ENCODE measurements at places on chromosomes 5 and 9.

- DNase-seq = no peak
Measured at GRCh38 chr5:125874057-125874456, 549.2 kb upstream of the GRAMD2B start.

GRCh38 chr9:91211414-91211813 is 150.3 kb downstream of the AUH start:
- DNase-seq = no peak

DNA sequence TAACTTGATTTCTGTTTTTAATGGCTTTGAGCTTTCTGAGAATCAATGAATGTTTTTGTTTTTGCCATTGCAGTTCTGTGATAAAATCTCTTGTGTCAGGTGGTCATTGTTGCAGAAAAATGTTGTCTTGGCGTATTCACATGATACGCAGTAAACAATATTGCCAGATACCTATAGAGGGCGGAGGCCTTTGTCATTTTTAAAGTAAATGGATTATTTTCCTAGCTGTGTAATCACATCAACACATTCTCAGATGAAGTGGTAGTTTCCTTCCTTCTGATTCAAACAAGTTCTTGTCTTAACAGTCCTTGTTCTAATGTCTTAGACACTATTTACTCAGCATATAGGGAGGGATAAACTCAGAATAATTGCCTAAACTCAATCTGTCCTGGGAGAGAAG is 109.9 kb upstream of the DAB2 start:
- no peak for DNase-seq

- DNase-seq = no peak
Measured at GRCh38 chr5:153891394-153891793, 147.3 kb downstream of the FAM114A2 start.

GRCh38 chr9:133518200-133518599 is 6.6 kb downstream of the MYMK start:
- no peak for DNase-seq

DNA sequence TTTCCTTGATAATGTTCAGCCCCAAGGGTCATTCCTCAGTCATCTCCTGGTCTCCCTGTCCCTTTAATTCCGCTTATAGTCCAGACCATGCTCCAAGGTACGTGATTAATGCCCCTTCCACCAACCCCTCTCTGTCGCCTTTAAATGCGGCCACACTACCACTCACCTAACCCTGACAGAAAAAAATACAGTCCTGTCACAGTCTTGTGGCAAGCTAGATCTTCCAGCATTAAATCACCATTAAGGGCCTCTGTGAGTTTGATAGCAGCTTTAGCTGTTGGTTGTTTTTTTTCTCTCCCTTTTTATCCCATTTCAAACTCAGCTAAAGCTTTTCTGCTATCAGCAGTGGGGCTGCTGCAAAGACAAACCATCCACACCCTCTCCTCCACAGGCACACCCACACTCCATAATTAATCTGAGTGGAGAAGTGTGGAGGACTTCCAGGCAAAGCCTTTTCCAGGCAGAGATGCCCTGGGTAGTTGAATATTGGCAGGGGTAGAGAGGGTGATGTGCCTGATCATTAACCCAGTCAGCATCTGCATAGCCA is 522.7 kb upstream of the CLINT1 start:
- DNase-seq = no peak

DNA sequence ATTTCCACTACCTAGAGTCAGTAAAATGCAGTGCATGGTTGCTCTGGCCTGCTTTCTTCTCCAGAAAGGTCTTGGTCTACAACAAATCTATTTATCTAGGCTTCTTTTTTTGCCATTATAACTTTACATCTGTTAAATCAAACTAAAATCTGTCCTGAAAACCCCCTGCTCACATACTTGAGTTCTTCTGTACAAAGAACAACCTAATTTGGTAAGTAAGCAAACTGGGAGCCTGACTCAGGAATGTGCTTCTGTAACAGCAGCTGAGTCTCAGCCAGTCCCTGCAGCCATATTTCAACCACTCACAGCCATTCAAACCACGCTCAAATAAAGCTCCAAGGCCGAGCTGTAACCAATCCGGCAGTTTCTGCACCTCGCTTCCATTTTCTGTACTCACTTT is 95.8 kb downstream of the PLPP1 start:
- DNase-seq = no peak

DNA sequence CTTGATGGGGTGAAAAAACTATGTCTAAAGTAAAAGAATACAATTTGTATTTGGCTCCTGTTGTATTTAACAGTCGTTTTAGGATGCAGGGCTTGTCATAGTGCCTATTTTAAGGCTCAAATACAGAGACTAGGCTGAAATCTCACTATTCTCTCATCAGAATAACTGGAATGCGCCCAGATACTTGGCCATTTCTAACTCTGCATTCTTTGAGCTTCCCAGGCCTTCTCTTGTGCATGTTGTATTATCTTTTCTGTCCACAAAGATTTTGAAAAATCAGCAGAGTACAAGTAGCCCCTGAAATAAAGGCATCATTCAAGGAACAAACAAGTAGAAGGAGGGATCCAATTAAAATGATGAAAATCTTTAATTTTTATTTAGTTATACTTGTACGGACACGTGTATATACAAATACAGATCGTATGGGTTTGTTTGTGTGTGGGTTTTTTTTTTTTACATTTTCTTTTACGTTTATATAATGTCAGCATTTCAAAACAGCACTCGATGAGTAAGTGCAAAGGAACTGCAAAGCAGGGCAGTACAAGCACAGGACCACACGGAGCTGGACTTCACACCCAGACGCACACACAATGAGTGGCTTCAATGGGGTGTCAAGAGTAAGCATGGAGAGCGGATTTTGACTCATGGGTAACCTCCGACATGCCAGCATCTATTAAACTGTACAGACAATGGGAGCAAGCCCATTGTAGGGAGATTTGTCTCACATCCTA is 294.0 kb downstream of the EFNA5 start:
- DNase-seq = no peak

GRCh38 chr5:32027717-32028458 is 146.2 kb downstream of the GOLPH3 start:
- DNase-seq = no peak

DNA sequence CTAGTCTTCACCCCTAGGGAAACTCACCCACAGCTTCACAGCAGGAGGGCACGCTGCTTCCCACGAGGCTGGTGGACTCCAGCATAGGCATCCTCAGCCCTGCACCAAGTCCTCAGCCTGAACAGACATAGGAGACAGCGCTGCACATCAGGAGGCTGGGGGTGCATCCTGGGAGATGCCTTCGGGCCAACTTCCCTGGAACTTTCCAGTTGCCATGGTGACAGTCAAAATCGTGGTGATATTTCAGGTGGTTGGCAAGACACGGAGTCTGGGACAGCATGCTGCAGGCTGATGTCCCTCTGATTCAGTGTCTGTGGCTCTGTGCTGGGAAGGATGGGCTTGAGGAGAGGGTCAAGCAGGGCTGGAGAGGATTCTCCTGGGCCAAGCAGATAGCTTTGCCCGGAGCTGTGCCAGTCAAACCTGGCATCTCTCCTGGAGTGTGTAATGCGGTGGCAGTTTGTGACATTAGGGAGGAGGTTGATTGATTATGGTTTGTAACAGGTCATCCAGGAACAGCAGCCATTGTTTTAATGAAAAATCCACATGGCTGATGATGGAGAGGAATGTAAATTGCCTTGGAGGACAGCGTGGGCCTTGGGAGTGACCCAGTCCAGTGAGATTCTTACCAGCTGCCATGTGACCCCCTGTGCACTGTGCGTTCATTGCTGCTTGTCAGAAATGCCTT is 35.6 kb upstream of the SEMA4D start:
- DNase-seq = no peak

- no peak for DNase-seq
Measured at GRCh38 chr9:114688909-114689610, 7.1 kb upstream of the TEX48 start.

DNA sequence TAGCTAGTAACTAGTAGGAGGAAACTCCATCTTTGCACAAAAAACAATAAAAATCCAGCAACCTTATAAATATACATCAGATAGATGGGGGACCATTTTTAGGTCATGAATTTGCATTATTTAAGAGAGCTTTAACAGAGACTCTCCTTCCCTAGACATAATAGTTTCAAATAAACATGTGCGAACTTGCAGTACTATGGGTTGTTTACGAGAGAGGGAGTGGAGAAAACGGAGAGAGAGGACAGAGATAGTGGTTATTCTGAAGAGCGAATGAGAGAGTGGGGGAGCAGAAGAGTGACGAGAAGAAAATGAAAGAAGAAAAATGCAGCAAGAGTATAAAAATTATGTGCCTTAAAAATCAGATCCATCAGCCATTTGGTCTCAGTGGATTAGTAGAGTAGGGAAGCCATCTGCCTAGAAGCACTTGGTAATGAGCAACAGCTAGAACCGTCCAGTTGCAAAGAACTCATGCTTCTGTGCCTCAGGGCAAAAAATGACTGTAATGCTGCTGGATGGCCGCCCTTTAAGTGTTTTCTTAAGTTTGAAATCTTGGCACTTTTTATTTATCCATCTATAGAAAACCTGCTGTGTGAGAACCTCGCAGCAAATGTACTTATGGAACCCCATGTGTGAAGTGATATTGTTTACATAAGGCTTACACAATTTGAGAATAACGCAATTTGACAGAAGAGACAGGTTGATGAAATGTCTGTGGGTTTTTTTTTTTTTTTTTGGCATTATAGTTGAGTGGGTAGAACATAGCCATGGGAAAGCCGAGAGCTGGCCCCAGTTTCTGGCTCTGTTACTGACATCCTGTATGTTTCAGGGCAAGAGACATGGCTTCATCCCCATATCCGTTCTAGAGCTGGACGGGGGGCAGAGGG is 95.6 kb upstream of the ZNF608 start:
- no peak for DNase-seq

- no peak for DNase-seq
Measured at GRCh38 chr9:134670851-134671281, 29.3 kb downstream of the COL5A1 start.

GRCh38 chr9:109423877-109424276 is 74.2 kb downstream of the PTPN3 start:
- no peak for DNase-seq

DNA sequence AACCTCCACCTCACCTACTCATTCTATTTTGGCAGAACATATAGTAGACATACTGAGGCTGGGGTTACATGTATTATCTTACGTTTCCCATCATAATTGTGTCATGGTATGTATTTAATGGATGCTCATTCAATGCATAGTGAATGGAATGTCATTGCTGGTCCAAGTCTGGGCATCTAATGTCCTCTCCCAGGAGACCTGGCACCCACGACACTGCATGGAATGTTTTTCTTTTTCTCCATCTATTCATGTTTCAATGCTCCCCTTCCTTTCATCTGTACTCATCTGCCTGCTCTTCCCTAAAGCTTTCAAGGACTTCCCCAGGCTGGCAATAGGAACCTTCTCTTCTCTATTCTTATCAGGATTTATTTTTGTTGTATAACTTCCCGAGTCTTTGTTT is 50.8 kb upstream of the SLIT3 start:
- DNase-seq = no peak

DNA sequence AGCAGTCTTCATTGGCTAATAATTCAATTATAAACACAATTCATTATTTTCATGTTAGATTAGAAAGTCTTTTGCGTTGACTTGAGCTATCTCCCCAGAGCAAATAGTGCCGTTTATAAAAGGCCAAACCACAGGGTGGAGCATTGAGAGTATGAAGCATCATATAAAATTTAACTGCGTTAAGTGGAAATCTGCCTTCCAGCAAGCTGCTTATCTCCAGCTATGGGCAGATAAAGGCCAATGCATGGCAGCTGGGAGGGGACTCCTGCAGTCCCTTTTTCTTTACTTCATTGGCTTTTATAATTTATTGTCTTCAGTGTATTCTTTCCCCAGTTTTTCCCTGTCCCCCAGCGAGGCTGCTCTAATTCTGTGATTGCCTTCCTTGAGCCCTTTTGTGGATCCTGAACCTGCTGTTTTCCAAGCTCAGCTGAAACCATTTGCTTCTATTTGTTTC is 113.7 kb downstream of the TMEM232 start:
- no peak for DNase-seq

- no peak for DNase-seq
Measured at GRCh38 chr5:37808945-37809344, 30.9 kb downstream of the GDNF start.
